Dermis blood vessel endothelial cell (primary cell): ENCODE measurements at places on chromosomes 5 and 9.
A peak's percentile ranks its signal among the peaks of the same experiment; 100 is the strongest.

GRCh38 chr5:114310666-114311065, 51.2 kb upstream of the KCNN2 start:
- no peak for DNase-seq

- no peak for DNase-seq
Measured at GRCh38 chr5:159082474-159082873, 17.2 kb downstream of the EBF1 start.

DNA sequence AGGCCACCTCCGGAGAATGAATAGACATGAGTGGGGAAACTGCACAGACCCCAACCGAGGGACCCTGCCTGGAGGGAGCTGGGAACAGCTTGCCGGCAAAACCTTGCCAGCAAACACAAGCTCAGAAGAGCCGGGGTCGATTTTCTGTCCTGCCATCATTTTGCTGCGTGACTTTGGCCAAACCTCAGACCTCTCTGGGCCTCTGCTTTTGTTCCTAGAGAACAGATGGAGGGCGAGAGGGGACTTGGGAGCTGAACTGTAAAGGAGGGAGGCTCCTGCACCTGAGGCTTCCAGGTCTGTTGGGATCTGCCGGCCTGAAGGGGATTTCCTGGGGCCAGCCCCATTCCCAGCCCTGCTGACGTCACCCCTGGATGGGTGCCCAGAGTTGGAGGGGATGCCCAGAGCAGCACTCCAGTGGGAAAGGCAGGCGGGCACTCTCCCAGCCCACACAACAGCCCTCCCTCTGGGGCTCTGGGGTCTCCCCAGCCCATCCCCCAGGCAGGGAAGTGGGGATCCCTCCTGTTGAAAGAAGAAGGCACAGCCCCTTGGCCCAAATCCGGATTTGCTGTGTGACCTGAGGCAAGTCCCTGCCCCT, 40.4 kb upstream of the SYNPO start:
- DNase-seq: peak; percentile 91

- no peak for DNase-seq
Measured at GRCh38 chr9:110133059-110133458, 74.9 kb downstream of the C9orf152 start.

GRCh38 chr9:94821098-94821887, 94.8 kb downstream of the AOPEP start:
- no peak for DNase-seq

DNA sequence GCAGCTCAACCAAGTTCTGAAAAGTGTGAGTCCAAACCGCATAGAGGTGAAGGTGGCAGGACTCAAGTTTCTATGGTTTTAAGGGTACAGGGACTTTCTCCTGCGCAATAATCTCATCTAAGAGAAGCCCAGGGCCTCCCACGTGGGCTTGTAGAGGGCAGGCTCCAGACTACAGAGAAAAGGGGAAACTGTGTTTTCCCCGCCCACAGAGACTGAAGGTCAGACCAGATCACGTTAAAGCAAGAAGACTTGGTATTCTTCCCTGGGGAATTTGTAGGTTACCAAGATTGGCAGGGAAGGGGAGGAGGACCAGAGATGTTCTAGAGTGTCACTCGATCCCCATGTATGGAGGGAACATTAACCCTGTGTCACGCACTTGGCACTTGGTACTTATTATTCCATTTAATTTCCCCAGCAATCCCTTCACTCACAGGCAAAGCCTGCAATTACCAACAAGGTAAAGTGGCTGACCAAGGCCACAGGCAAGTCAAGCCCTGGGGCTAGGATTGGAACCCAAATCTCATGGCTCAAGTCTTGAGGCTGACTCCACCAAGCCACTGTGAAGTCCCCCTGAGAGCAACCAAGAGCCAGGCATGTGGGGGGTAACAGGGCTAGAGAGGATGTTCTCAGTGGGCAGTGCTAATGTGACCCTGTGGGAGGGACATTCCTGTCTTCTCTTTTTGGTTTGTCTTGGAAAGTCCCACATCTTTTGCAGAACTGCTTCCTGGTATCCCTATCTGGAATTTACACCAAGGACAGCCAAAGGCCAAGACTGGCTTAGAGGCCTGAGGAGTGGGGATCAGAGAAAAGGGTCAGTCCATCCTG, 18.3 kb upstream of the NEK6 start:
- no peak for DNase-seq

- DNase-seq: no peak
Measured at GRCh38 chr5:21168557-21168956, 1180.6 kb upstream of the CDH18 start.

- DNase-seq: peak; percentile 86
Measured at GRCh38 chr9:94681508-94681907, 42.2 kb upstream of the FBP1 start.

DNA sequence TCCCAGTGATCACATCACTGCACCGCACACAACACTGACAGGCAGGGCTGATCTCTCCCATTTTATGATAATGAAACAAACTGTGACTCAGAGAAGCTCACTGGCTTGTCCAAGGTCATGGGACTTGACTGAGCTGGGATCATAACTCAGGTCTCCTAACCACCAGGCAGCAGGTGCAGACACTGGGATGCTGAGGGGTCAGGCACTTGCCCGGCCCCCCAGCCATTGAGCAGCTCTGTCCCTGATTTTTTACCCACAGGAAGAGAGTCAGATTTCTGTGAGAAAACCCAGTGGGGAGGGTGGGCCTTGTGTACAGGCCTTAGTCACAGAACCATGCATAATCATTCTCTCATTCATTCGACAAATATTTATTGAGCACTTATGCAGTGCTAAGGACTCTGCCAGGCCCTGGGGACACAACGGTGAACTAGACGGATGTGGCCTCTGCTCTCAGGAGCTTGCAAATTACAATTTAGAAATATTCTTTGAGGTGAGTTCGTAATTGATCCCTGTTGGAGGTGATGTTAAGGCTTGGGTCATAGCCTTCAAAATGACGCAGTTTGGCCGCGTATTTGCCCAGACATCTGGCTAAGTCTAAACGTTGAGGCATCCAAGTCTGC, 54.5 kb upstream of the TGFBR1 start:
- no peak for DNase-seq

GRCh38 chr5:120613729-120614128, 149.6 kb downstream of the PRR16 start:
- no peak for DNase-seq

GRCh38 chr5:150017226-150018005, 16.9 kb downstream of the HMGXB3 start:
- DNase-seq: peak; percentile 37

- no peak for DNase-seq
Measured at GRCh38 chr5:152106571-152106970, 181.9 kb upstream of the GLRA1 start.

DNA sequence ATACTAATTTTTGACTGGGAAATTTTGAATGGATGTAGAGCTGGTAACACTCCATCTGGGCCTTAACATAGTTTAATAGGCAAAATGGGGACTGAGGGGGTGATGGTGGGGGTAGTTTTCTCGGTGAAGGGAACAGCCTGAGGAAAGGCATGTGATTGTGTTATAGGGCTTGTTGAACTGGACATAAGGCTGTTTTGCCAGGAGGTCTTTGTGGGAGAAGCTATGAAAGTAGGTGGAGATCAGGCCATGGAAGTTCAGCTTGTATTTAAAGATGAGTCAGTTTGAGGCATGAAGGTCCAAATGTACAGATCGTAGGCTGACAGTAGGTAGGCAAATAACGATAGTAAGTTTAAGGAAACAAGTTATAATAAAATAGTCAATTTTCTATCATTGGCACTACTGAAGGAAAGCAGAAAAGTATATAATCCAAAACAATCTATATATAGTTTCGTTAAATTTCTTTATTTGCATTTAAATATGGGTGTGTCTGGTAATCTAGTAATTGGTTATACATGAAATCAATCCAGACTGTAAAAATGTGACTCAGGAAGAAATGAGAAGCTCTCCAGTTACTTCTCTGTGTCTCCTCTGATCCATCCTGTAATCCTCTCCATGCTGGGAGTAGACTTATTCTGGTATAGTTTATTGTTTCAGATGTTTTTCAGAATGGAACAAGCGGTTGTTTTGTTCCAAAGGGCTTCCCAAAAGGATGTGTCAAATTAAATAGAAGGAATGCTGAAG, 2.8 kb downstream of the CSNK1G3 start:
- DNase-seq: no peak

DNA sequence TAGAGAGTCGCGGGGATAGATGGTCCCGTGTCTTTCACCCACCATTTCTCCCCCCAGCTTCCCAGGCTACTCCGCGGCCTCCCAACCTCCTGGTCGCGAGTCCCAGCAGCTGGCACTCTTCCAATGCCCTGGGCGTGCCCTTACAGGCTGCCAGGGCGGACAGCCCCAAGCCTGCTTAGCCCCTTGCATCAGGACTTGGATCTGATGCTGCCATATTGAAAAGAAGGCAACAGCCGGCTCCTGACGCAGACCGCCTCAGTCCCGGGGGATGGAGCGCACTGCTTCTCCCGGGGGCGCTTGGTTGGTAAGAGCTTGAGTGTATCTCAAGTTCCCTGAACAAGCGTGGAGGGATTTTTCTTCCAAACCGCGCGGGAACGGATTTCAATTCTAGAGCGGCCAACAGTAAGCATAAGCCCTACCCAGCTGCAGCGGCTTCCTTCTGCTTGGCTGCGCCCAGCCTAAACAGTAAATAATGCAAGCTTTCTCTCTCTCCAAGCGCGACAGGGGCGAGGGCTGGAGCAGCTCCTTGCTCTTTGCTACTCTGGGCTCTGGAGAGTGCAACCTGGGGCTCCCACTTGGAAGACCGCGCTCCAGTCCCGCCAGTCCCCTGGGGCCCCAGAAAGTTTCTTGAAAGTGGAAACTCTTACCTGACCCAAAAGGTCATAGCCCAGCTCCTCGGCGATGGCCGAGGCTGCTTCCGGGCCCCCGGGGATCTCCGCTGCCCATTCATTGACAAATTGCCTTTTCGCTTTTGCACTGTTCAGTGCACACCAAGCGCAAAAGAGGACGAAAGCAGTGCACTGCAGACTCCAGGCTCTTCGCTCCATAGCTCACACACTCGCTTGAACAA, 607 bp downstream of the PCSK1 start:
- peak; percentile 11 for DNase-seq

- no peak for DNase-seq
Measured at GRCh38 chr5:151798674-151799073, 26.9 kb downstream of the G3BP1 start.

DNA sequence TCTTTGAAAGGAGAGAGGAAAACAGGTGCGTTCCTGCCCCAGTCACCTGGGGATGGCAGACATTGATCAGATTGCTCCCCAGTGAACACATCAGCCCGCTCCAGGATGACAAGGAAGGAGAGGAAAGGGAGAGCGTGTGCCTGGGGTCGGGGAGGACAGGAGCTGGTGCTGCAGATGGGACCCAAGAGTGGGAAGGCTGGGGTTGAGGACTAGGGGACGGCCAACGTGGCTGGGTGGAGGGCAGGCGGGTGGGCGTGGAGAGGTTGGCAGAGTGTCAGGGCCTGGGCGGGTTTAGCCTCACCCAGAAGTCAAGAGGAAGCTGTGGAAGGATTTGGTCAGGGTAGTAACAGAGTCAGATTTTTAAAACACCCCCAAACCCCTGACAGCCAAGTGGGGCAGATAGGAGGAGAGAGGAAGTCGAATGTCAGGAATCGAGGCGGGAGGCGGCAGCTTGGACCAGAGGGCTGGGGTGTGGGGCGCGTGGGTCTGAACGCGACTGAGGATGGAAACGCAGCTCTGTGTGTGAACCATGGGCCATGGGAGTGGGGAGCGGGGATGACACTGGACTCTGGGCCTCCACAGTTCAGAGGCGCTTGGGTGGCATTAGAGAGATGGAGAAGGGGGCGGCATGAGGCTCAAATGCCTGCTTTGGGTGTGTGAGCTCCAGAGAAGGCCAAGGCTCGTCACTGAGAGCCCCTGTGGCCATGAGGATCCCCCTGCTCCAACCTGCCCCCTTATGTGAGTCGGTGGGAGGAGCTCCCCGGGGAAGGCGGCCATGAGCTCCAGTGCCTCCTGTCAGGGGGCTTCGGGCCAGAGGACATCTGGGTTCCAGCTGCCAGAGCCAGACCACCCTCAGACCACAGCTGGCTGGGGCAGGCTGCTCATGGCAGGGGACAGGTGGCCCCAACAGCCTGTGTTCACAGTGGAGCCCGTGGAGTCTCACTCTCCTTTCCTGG, 24.6 kb downstream of the LAMC3 start:
- DNase-seq: no peak

GRCh38 chr5:135053278-135053677, 19.2 kb upstream of the PITX1 start:
- no peak for DNase-seq

GRCh38 chr5:112279082-112279481, 140.0 kb downstream of the EPB41L4A start:
- no peak for DNase-seq

DNA sequence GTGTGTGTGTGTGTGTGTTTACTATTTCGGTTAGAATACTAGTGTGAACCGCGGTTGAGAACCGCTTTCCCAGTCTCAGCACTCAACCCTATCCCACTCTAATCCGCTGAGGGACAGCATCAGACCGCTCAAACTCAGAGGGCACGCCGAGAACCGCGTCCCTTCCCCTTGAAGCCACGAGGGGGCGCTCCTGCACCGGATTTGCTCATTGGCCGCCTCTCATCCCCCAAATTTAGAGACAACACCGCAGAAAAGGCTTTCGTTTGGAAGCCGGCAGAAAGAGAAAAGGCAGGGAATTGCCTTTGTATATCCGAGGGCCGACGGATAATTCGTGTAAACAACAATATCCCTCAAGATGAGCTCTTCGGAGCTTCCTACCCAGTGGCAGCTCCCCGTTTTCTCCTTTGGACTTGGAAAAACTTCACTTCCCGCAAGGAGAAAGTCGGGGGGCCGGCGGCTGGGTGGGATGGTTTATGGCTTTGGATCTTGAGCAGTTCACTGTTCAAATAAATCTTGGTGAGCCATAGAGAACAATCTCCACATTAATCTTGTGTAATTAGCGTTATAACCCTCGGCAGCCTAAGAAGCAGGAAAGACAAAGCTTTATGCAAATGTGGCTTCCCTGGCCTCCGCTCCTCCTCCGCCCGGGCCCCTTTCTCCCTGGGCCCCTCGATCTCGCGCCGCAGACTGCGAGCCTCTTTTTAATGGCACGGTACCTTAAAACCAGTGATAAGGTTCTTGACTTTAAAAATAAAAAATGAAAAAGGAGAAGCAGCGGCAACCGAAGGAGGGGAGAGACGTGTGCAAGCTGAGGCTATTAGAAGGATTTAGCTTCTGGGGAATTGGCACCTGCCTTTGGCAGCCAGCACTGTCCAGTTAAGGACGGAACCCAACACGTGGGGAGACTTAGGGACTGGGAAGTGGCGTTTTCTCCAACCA, 296.8 kb downstream of the PARP8 start:
- peak; percentile 63 for DNase-seq
